ENCODE measurements at places on chromosomes 3 and 15.
A peak's percentile ranks its signal among the peaks of the same experiment; 100 is the strongest.

- DNase-seq = no peak
Measured at GRCh38 chr3:196414469-196414868, 17.8 kb downstream of the UBXN7 start.

- peak; percentile 67 for DNase-seq
Measured at GRCh38 chr3:147393261-147393942, 12.9 kb downstream of the ZIC4 start.

GRCh38 chr3:126065876-126066275, 18.0 kb downstream of the SLC41A3 start:
- DNase-seq = no peak

DNA sequence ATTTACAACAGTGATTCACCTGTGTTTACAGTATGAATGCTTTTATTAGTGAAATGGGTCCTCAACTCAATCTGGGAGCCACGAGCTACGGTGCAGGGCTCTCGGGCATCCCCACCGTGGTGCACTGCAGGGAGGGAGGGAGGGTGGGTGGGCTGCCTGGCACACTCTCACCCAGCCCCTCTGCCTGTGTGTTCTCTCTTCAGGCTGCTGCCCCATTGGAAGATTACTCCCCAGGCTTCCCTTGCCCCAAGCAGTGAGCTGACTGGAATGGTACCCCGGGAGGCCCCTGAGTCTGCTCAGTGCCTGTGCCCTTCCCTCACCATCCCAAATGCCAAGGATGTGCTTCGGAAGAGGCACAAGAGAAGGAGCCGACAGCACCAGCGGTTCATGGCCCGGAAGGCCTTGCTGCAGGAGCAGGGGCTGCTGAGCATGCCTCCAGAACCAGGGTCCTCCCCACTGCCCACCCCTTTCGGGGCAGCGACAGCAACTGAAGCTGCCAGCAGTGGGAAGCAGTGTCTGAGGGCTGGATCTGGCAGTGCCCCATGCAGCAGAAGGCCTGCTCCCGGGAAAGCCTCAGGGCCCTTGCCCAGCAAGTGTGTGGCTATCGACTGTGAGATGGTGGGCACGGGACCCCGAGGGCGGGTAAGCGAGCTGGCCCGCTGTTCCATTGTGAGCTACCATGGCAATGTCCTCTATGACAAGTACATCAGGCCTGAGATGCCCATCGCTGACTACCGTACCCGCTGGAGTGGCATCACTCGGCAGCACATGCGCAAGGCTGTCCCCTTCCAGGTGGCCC, 5.0 kb downstream of the AEN start:
- no peak for DNase-seq

DNA sequence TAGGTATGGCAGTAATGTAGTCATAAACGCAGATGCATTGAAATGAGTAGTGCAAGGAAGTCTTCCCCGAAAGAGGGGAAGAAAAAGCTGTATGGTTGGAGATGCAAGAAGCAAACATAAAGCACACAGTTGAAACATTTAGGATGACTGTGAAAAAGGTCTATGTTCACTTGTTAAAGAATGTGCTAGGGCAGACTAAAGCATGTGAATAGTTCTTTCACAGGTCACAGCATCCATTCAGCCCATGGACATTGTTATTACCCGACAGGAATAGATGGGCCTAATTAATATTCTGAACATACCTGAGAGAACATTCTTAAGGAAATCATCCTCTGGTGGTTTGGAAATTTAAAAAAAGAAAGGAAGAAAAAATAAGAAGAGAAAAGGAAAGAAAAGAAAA, 595.2 kb downstream of the ZIC1 start:
- DNase-seq = no peak

DNA sequence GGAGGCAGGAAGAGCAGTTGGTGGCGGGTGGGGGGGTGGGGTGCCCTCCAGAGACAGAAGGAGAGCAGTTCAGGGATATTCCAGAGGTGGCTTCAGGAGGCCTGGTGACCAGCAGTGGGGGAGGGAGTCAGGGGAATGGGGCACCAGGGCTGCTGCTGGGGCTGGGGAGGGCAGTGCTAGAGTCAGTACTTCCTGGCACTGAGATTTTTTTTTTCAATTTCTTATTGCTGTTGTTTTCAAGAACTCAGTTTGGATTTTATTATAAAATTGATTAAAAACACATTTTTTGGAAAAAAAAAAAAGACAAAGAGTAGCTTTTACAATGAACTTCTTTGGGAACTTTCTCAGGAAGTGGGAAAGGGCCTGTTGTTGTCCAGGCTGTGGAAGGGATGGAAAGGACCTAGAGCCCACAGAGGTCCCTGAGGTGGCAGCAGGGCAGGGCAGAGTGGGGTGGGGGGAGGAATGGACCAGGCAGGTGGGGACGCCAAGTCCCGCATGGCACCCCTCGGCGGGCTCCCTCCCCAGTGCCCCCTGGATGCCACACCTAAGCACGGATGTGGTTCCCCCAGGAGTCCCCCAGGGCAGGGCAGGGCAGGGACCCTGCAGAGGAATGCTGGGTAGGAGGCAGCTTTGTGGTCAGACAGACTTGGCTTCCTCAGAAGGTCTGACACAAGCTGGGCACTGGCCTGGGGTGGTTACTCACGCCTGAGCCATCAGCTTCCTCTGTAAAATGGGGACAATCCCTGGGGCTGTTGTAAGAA, 8.5 kb upstream of the ANPEP start:
- no peak for DNase-seq

- DNase-seq = no peak
Measured at GRCh38 chr15:101470548-101471239, 18.8 kb downstream of the PCSK6 start.

DNA sequence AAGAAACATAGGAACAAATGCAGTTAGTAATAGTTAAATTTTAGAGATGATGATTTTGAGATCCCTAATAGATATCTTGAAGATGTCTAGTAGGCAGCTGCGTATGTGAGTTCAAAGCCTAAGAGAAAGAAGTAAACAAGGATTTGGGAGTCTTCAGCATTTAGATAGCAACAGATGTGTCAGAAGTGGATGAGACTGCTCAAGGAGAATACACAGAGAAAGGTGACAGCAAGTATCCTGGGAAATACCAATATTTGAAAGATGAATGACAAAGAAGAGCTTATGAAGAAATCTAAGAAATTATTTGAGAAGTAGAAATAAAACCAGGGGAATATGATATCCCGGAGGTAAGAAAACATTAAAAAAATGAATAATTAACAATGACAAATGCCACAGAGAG, 130.9 kb downstream of the PCCB start:
- DNase-seq = no peak

DNA sequence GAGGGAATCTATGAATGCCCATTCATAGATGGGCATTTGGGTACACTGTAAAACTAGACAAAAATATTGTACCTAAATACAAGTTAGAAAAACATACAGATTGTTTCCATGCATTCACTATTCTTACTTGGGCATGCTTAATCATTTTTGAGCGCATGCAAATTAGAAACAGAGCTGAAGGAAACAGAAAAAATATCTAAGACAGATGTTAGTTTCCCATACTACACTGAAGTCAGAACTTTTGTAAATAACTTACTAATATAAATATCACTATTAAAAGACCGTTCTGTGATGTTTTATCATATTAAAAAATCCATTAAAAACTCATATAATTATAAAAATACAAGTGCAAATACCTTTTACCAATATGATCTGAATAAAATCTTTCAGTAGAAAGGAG, 58.7 kb downstream of the GOLIM4 start:
- no peak for DNase-seq

- no peak for DNase-seq
Measured at GRCh38 chr3:29565236-29565635, 284.4 kb downstream of the RBMS3 start.
